ENCODE measurements at places on chromosomes 4 and X.
A peak's percentile ranks its signal among the peaks of the same experiment; 100 is the strongest.

- no peak for DNase-seq
These were observed 11.8 kb upstream of the HPGDS start for GRCh38 chr4:94354474-94354896.

GRCh38 chr4:6229671-6230501 lies 29.5 kb upstream of the JAKMIP1 start:
- DNase-seq, result no peak

- no peak for DNase-seq
These were observed 25.3 kb upstream of the LEF1 start for GRCh38 chr4:108193886-108194672.

DNA sequence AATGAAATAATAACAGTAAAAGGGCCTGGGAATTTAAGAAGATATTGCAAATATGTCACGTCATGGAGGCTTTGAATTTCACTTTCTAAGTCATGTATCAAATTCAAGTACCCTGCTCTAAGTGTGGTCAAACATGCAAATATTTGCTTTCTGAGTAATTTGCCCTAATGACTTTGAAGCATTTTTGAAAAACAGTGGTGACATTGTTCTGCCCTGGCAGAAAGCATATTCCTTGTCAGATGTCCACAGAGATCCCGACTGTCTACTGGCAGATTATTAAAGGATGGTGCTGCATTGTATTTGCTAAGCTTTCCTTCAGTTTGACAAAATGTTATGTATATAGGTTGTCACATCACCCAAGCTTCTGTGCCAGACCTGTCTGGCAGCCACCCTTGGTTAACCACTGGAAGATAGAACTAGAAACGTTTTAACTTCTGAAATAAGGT lies 92.5 kb downstream of the ANK2 start:
- DNase-seq, result peak; percentile 78

GRCh38 chr4:187380181-187380581 lies 615.4 kb upstream of the ZFP42 start:
- peak; percentile 3 for DNase-seq

DNA sequence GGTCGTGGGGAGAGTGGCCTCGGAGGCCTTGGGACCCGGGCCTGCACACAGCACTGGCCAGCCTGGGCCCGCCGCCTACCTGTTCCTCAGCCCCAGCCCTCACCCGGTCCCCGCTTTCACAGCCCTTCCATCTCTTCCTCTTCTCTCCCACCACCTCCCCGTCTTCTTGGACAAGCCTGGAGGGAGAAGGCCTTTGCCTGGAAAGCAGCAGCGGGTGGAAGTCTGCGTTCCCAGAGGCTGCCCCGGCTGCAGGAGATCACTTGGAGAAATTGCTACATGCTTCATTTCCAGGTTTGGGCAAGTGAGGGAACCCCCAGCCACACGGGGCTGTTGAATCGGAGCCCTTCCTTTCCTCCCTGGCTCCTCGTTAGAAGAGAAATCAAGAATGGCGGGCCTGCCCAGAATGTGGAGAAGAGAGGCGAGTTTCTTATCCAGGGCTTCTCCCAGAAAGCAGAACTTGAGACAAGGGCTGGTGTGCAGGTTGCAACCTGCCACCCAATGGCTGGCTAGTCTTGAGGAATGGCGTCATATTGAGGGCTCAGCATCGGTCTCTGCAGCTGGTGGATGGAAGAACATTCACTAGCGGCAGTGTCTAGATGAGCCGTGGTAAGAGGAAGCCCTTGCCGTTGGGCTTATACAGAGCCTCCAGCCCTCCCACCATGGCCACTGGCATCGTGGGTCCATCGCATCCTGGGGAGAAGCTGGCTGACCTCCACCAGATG lies 1.2 kb upstream of the PDZD4 start:
- DNase-seq, result no peak

- no peak for DNase-seq
These were observed 143.3 kb downstream of the BANK1 start for GRCh38 chr4:101933855-101934254.

DNA sequence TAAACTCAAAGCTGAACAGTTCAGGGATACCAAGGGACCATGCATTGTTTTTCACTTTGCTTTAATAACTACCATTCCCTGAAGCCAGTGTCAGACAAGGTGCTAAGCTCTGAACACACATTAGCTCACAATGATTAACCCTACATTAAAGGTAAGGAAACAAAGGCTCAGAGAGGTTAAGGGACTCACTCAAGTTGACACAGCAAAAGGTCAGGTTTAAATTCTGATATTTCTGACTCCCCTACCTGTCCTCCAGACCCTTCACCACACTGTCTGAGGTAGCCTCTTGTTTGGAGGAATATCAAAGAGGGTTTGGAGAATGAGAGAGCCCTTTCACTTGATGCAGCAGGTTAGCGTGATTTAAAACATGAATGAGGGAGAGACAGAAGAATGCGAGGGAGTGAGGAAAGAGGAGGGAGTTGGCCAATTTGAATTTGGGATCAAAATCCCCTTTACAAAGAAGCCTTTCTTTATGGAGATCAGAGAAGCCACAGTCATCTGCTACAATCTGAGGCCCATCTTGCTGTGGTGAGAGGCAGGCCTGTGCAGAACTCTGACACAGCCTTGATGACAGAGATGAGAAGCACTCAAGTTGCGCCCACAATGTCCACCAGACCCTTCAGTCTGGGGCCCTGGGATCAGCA lies 103.5 kb downstream of the FHDC1 start:
- no peak for DNase-seq

- DNase-seq, result no peak
These were observed 187.0 kb upstream of the LDB2 start for GRCh38 chr4:17085416-17085815.

DNA sequence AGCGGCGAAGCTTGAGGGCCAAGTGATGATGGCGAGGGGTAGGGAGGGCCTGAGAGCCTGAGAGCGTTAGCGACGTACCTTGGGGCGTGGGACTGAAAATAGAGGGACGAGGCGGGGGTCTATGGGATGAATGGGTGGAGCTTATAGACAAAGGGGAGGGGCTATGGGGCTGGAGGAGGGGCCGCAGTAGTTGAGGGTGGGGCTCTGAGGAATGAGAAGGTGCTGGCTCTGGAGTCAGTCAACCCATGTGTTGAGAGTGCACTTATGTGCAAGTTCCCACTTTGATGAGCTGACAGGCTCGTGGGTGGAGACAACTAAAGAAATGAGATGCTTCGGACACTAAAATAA lies 488 bp downstream of the TBC1D25 start:
- DNase-seq, result peak; percentile 16

- DNase-seq, result no peak
These were observed 157.7 kb downstream of the PAPSS1 start for GRCh38 chr4:107562316-107562715.

DNA sequence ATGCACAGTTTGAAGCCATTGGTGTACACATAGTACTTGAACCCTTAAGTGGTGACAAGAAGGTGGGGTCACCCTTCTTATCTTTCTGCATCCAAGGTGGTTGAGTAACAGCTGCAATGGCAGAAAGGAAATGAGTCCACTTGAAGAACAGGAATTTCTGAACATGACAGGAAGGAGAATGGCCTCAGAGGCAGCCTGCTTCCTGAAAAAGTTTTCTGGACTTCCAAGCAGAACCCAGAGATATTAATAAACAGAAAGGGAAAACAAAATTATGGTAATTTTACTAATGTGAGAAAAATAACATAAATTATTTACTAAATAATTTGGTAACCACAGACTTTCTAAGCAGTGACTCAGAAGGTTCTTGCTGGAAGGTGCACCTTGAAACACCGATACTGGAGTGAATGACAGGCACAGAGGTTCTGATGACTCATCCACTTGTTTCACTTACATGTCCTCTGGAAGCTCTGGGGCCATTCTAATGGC lies 119.9 kb upstream of the HS3ST1 start:
- no peak for DNase-seq

GRCh38 chr4:15774020-15774420 lies 4.1 kb upstream of the CD38 start:
- no peak for DNase-seq

- DNase-seq, result no peak
These were observed 28.3 kb upstream of the EPHA5 start for GRCh38 chr4:65698631-65699030.

- DNase-seq, result peak; percentile 24
These were observed 105.6 kb downstream of the CNKSR2 start for GRCh38 chrX:21479695-21480270.

DNA sequence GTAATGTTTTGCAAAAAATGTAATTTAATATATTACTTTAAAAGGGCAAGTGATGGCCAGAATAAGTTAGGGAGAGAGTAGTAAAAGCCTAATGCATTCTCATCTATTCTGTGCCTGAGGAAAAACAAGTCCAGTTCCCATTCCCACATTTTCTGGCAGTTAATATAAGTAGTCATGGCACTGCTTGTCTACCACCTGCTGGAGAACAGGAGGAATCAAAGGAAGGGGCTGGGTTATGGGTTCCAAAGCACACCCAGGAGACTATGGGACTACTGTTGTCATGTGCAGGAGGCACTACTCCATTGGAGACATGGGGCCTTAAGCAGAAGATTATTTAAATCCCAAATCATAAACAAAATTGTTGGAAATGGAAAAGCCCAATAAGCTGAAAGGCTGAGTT lies 2618.6 kb downstream of the ARAP2 start:
- DNase-seq, result no peak

- DNase-seq, result no peak
These were observed 4.6 kb downstream of the EFNB1 start for GRCh38 chrX:68833448-68833805.

GRCh38 chrX:153726286-153727122 lies 1.8 kb downstream of the ABCD1 start:
- no peak for DNase-seq

DNA sequence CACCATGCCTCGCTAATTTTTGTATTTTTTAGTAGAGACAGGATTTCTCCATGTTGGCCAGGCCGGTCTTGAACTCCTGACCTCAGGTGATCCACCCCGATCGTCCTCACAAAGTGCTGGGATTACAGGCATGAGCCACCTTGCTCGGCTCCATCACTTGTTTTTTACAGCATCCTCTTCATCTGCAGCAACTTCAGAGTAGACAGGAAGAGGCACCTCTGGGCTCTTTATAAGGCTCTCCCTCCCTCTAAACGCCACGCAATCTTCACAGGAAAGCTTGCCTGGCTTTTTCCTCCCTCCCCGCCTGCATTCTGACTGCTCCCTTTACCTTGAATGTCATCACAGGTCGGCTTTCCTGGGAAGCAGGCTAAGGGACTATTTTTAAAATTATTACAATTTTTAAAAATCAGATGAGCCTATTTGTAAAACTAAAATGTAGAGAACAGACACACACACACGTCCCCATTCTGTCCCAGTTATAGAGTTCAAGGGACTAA lies 111.5 kb upstream of the LDB2 start:
- no peak for DNase-seq

GRCh38 chr4:125357675-125358074 lies 42.9 kb downstream of the FAT4 start:
- no peak for DNase-seq

DNA sequence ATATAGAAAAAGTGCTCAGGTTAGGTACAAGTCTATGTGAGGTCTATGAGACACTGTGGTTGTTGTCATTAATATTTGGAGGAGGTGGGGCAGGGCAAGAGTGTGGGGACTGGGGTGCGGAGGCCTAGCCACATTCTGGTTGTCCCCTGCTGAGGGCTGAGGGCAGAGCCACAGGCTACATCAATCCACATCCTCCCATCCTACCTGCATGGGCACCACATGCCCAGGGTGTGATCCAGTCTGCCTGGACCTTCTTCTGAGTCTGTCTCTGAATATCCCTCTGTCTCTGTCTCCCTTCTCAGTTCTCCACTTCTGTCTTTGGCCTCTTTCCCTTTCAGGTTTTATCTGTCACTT lies 1.2 kb upstream of the GATA1 start:
- no peak for DNase-seq

GRCh38 chrX:70476934-70477733 lies 32.5 kb downstream of the DLG3 start:
- DNase-seq, result peak; percentile 67

DNA sequence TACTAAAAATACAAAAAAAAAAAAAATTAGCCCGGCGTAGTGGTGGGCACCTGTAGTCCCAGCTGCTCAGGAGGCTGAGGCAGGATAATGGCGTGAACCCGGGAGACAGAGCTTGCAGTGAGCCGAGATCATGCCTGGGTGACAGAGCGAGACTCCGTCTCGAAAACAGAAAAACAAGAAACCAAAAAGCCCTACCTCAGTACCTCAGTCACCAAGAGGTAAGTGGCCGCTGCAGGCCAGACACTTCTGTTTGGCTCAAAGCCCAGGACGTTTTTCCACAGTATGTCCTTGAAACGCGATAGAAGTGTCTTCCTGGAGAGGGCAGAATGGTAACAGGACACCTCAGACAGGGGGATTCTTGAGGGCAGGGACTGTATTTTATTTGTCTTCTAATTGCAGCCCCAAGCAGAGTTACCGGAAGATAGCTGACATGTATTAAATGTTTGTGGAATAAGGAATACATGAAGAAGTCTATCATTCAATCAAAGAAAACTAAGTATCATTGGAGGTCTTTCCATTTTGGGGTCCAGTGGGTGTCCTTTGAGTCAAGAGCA lies 63.6 kb downstream of the CLNK start:
- DNase-seq, result no peak

DNA sequence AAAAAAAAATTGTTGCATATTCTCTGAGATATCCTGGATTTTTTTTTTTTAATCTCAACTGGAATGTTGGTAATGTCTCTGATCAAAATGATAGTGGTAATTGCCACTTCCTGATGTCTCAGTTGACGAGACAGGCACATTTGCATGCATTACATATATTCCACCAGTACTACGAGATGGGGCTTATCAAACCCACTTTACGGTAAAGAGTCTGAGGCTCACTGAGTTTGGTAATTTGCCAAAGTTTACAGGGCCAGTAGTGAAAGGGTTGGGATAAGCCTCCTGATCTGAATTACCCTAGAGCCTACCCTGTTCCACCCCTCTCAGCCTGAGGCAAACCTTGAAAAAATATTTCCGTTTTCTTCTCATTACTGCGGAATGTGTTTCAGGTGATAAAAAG lies 5.3 kb downstream of the MAGEB2 start:
- DNase-seq, result no peak

GRCh38 chrX:48685416-48685815 lies 1.8 kb downstream of the WAS start:
- DNase-seq, result no peak

DNA sequence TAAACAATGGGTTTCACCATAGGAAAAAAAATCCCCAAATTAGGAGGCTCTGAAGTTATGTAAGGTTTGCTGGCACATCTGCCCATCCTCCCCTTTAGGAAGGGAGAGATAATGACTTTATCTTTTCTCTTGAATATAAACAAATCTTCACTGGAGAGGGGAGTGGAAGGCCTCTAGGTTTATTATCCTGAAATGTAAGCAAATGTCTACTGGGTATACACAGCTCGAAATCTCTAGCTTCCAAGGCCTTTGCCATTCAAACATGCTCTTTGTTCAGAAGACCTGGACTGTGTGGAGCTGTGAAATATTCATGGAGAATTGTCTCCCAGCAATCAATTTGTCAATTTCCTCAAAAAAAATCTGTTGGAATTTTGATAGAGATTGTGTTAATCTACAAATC lies 21.7 kb upstream of the MED14 start:
- DNase-seq, result no peak

All from foreskin fibroblast (primary cell).